ENCODE measurements at places on chromosomes 12 and 14.
A peak's percentile ranks its signal among the peaks of the same experiment; 100 is the strongest.

GRCh38 chr12:119259484-119259883 is 75.0 kb upstream of the CCDC60 start:
- DNase-seq = no peak

DNA sequence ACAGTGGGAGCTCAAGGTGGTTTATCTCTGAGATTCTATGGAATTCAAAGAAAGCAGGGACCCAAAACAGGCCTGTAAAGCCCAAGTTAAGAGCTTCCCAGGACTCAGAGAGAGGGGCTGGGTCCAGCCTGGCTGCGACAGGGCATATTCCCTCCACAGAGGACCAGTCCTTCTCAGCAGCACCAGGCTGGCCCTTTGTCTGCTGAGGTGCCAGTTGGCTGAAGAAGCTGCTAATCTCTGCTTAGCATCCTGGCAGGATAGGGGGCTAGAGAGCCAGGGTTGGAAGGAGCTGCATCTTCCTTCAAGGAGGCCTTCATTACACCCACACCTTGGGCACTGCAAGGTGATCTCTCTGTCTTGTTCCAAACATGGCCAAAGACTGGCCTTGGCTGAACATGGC is 68.3 kb upstream of the TUNAR start:
- no peak for DNase-seq

- DNase-seq = no peak
Observed at GRCh38 chr12:53998110-53998899, 1.7 kb upstream of the HOXC9 start.

DNA sequence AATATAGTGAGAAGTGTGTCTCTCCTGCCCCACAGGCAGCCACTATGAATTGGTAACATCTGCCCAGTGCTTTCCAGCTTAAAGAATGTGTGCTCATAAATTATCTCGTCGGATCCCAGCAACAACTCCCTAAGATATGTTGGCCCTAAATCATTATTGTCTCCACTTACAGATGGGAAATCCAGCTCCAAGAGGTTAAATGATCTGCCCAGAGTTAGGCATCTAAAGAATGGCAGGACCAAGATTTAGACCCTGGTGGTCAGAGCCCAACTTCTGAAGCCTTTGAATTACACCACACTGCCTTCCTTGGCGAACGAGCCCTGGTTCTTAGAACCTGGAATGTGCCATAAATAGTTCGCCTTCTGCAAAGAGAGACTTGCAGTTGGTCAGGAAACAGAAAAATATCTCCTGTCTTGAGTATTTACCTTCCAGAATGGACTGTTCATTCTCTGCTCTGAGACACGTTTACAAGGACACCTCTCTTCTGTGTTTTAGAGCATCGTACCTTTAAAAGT is 20.1 kb upstream of the PLEK2 start:
- DNase-seq = peak; percentile 29

DNA sequence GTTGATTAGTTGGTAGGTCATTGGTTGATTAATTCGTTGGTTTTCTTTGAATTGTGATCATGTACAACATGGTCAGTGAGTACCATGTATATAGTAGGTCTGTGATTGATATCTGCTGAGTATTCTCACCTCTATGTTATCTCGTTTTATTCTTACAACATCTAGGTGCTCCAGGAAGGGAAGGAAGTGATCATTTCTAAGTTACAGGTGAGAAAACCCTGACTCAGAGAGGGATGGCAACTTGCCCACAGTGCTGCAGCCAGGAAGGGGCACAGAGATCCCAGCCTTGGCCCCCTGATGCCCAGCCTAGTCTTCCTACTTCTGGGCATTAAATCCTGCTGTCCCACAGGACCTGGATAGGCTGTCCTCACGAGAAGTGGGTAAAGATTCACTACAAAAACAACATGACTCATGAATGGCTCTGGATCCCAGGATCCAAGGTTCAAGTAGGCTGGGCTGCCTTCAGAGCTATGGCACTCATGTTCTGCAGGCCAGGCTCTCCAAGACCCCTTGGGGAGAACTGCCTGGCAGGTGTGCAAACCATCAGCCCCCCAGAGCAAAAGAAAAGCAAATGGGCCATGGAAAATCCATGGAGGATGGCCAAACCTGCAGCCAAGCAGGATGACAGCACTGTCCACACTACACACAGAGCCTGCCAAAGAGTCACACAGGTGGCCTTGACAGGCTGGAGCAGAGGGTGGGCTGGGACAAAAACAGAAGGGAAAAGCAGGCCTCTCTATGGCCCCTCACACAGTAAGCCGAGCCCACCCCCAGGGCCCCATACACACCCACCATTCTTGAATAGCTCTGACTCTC is 146.2 kb downstream of the BCL11B start:
- no peak for DNase-seq

DNA sequence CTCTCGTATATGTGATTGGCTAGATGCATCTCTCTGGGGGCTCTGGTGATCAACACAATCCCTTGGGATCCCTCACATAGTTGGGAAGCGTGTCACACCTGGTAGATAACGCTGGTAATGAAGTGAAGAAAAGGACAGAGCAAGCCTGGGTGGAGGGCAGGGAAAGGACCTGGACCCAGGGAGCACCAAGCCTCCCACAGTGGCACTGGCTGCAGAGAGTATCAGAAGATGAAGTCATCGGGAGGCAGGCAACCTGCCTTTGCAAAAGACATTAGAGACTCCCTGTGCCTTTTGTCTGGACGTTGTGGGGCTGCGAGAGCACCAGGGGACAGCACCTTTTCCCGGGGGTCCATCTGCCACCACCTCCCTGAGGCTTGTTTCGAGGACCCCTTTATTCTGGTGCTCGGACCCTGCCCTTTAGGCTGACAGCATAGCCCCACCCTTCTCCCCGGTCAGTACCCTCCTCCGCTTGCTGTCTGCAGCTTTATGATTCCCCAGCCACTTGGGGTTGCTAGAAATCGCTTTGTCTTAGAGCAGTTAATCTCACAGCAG is 116.4 kb downstream of the EML1 start:
- peak; percentile 10 for DNase-seq

- DNase-seq = no peak
Observed at GRCh38 chr14:97298736-97299135, 501.6 kb downstream of the VRK1 start.

DNA sequence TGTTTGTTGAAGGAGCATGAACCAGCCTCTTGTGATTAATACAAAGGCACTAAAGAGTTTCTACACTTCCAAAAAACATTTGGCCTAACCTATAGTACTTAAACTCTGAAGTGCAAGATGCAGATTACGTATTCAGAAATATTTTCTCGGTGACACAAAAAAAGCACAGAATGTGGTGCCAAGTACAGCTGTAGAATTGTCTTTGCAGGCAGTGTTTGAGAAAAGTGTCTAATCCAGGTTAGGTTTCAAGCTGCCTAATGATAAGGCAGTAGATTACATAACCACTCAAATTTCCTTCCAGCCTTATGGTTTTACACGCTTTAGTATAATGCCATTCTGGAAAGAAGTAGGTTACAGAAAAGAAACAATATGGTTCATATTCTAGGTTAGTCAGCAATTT is 205.2 kb downstream of the KLHL28 start:
- DNase-seq = no peak

- peak; percentile 94 for DNase-seq
Observed at GRCh38 chr12:94074980-94075629, 73.3 kb upstream of the PLXNC1 start.

DNA sequence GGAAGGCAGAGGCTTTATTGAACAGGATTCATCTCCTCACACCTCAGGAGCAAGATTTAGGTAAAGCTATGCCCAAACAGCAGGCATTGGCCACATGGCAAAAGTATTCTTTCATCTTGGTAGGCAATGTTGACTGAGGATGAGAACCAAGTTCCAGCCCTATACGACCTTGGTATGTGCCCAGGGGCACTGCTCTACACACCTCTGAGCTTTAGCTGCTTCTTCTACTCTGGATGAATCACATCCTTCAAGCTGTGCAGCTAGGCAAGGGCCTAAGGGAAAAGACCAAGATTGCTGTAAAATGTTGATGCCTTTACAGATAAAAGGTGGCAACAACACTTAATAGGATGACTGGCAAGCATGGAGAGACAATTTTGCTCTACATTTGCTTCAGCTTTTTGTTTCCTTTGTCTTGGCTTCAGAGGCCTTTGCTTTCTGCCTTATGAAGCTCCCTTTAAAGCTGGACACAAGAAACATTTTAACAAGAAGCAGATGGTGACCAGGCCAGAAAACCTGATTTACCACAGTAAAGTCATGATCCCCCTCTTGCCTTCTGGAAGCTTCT is 183.3 kb upstream of the KITLG start:
- peak; percentile 56 for DNase-seq

DNA sequence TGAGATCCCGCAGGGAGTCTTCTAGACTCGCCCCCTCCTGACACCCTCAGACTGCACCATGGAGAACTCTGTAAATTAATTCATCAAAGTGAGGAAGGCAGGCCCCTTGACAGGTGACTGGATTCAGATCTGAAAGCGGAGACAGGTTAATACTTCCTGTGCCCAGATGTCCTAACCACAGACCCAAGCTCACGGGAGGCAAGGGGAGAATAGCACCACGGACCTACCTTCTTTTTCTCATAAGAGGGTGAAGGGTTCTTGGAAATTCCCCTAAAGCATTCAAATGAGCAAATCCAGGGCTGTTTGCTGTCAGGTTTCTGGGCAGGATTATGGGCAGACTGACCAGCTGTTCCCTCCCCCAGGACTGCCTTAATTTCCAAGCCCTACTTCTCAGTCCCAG is 170.0 kb downstream of the ZFP36L1 start:
- no peak for DNase-seq

DNA sequence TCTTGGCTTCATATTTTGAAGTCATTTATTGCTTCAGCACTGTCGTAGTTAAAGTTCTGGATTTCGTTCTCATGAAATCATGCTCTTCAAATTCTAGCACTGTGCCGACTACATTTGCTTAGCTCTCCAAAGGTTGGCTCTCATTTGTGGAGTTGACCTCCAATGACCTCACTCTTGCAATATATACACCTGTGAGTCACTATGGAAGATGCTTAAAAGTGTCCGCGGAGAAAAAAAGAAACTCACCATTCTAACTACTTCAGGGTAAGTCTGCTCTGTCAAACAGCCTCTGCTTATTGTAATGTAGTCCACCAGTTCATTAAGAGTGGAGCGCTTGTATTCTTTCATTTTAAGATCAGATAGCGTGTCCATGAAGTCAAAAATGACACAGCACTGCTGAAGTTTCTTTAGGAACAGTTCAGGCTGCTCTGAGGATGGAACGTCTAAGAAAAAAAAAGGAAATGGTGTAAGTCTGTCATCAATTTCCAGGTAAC is 89.7 kb downstream of the PPP2R5E start:
- no peak for DNase-seq

DNA sequence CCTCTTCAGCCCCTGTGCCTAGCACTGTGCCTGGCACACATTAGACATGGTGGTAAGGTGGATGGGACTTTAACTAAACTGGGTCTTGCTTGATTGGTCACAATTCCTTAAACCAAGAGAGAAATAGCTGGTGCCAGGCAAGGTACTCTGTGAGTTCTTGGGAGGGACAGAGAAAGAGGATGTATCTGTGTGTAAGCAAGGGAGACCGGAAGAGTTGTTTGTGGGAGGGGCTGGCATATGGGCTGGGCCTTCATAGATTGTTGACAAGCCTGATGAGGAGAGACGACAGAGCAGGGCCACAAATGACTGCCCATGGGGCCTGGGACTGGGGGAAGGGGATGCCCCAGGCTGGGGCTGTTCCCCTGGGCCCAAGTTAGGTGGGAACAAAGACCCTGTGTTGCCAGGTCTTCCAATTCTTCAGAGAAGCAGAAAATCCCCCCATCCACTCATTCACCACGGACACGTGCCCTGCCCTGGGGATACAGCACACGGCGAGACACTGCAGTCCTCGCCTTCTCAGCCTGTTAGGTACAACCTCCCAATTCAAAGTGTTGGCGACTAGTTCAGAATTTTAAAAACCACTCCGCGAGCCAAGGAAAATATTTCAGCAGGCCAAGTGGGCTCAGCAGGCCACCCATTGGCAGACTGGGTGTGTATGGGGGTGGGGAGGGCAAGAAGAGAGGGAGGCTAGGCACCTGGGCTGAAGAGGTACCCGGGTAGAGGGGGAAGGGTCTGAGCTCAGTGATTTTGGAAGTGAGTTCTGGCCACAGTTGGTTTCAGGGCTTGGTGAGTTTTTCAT is 11.4 kb upstream of the CYP46A1 start:
- DNase-seq = no peak

GRCh38 chr12:19402743-19403431 is 36.4 kb upstream of the AEBP2 start:
- peak; percentile 25 for DNase-seq

DNA sequence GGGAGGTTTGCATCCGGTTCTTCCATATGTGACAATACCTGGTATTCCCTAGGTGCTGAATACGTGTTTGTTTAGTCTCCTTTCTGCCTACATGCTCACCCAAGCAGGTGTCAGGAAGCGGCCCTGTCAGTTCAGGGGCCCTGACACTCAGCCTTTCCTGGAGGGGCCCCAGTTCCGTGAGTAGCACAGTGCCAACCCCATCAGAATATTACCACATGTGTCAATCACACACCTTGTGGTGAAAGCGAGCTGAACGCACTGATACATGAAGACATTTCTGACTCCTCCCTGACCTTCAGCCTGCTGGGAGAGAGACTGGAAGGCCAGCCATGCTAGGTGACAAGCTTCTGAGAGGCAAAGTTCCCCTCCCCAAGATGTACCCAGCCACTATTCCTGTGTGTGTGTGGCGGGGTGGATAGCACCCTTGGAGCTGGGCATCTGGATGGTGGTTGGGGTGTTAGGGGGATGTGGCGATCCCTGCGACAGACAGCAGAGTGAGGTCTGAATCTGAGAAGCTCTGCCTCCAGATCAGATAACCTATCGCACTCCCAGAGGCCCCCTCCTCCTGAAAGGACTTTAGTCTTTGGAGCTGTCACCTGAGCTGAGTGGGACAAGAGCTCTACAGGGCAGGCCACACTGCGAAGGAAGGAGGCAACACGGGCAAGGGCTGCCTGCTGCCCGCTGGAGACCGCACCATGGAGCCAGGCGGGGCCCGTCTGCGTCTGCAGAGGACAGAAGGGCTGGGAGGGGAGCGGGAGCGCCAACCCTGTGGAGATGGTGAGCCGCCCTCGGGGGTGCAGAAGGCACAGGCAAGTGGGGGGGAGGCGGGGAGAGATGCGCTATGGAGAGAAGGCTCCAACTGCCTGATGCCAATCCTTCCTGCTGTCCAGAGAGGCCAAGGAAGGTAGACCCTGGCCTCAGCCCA is at the start of gene SOAT2:
Gene SOAT2, plus strand, starts transcription at position 604 of the 925 bp plus-strand sequence. Its CDS starts 92 bp downstream, at position 696.
- no peak for DNase-seq

- DNase-seq = no peak
Observed at GRCh38 chr14:104376202-104377140, 203.1 kb upstream of the C14orf180 start.

DNA sequence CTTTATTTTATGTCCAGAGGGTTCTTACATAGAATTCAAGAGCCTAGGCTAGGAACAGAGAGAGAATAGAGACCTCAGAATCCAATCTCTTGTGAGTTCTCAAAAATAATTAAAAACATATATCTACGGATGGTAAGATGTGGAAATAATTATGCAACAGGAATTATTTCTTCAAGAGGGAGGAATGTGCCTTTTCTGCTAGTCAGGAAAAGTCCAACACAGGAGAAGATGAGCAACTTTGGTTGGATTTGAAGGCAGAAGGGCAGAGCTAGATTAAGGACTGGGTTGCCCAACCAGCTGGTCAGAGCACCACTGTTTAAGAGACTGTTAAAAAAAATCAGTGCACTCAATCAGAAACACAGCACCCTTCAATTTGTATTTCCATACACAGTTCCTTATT is 365.5 kb downstream of the ETNK1 start:
- peak; percentile 8 for DNase-seq

- peak; percentile 29 for DNase-seq
Observed at GRCh38 chr14:69346710-69347109, 51.4 kb downstream of the ERH start.
